ENCODE measurements at places on chromosomes 3 and 15.

DNA sequence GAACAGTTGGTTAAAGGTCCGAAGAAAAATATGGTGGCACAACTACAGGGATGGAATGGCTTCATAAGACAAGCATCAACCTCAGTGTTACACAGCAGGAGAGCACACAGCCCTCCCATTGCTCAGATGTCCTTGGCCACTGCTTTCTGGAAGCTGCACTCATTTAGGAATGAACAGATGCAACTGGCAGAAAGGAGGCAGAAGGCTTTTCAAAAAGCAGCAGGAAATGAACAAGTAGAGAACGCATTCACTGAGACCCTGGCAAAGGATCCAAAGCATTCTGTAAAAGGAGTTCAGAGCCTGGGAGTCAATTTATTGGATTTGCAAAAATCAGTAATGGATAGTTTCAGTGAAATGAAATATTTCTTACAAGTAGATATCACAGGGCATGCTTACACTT is 101.1 kb downstream of the PDZRN3 start:
- no peak for DNase-seq

GRCh38 chr15:94274745-94275144 is 43.4 kb downstream of the MCTP2 start:
- no peak for DNase-seq

DNA sequence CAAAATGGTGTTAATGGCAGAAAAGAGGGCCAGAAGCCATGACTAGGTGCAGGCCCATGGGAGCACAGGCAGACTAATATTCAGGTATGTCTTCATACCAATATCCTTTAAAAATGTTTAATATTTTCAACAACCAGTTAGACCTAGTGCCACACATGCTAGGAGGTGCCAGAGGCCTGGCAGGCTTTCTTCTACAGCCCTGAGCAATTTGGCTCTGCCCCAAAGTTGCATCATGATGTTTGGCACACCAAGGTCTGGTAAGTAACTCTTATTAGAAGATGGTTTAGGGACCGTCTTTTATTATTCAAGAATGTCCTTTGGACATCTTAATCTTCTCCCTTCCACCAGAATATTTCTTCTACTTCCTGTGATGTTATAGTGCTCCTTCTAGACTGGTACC is 34.8 kb downstream of the MITF start:
- no peak for DNase-seq

GRCh38 chr15:74964794-74965193 is 8.2 kb upstream of the RPP25 start:
- DNase-seq: no peak

- DNase-seq: no peak
These were observed 173.3 kb upstream of the GOLIM4 start for GRCh38 chr3:168269001-168269400.

DNA sequence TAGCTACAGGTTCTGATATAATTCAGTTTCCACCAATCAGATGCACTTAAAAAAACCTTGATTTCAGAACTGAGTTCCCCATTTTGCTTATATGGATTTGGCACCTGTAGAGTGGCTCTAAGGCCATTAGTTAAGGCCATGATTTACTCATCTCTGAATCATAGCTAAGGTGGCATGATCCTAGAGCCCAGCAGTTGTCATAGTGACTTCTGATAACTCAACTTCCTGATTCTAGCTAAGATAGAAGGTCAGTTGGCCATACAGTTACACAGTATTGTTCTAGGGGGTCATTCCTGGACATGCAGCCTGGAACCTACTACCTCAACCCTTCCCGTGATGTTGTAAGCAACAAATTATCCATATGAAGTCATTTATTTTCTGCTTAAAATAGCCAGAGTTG is 15.9 kb upstream of the TMEM87A start:
- DNase-seq: no peak

DNA sequence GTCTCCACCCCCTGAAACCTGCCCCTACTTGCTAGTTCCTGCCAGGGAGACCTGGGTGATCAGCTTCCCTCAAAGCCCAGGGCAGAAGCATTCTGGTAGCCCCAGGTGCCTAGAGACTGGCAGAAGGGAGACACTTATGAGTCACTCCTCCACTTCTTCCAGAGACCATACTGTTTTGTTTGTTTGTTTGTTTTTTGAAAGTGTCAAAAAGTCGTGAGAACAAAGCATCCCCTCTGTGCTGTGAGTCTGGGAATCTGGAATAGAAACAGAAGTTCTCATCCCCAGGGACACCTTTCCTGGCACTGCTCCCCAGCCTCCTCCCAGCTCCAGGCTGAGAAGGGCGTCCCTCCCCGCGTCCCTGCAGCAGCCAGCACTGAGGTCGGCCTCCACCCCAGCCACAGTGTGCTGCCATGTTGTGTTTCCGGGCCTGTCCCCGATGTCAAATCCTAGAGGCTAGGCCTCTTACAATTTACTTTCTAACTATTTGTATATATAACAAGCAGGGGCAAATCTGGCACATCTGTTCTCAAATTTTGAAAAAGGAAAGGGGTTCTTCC is 573.0 kb downstream of the RBMS3 start:
- no peak for DNase-seq

DNA sequence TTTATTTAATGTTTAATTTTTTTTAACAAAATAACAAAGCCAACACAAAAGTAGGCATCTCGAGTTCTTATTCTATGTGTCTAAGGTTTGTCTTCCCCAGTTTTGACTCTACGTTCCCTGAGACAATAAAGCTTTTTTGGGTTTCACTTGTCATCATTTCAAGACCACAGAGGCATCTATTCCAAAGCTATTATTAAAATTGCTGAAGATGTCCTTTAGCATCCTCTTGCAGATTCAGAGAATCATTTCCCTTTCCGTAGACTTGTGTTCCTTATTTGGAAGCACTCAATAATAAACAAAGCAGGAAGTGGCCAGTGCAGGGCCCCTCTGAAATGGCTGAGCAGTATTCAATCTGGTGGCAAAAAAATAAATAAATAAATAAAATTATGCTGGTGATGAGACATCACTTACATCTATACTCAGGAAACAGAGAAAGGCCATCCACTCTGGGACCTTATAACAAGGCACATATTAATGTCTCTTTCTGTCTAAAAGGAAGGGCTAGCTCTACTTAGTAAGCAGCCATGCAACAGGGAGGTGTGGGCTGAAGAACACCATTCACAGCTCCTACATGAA is 362.3 kb downstream of the WDR72 start:
- no peak for DNase-seq

DNA sequence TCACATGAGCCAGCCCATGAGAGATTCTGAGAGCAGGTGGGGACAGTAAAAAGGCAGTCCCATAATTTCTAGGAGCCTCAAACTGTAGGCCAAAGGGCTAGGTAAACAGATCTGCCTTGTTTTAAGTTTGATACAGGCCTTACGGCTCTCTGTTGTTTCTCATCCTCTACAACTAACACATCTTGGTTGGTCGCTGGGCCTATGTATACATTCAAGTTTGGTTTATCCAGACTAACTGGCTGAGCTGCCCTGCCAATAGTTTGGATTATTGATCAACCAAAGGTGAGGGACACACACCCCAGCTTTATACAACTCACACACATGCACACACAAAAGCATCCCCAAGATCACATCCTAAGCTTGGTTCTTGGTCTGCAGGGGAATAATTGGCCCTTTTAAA is 3.0 kb downstream of the SIAH2 start:
- no peak for DNase-seq

- no peak for DNase-seq
These were observed 209.7 kb upstream of the RARB start for GRCh38 chr3:25218362-25218761.

- no peak for DNase-seq
These were observed 8.9 kb downstream of the ABHD17C start for GRCh38 chr15:80703965-80704364.

GRCh38 chr15:80785811-80786354 is 6.7 kb downstream of the CEMIP start:
- DNase-seq: no peak

- no peak for DNase-seq
These were observed 102.9 kb downstream of the PLCH1 start for GRCh38 chr3:155641956-155642355.

DNA sequence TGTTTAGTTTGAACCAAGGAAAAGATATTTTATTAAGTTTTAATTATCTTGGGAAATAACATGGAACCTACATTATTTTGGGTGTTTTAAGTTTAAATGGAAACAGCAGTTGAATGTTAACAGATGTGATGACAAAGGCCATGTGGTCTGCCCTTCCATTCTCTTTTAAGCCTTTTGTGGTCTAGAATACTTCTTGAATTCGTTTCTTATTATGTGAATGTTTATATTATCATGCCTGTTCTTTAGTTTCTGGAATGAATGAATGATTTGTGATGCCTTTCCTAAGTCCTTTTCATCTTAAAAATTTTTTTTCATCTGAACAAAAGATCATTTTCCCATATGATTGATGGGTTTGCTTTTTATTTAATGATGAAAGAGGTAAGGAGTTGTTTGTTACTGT is 44.6 kb downstream of the SNRK start:
- DNase-seq: no peak

DNA sequence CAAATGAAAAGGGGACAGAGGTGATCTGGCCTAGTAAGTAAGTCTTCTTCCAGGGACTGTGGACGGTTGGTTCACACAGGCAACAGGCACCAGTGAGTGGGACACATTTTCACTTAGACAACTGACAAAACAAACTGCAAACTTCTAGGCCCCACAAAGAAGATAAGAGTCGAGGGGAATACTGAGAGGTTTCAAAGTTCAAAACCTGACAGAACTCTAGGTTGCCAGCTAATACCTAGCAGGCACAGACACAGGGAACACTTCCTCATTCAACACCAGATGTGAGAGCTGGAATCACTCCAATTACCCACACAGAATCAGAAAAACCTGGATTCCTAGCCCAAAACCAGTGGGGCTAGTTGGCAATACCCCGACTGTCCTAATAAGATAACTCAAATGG is 621.7 kb downstream of the ZPLD1 start:
- DNase-seq: no peak

GRCh38 chr15:90869601-90870353 is 1.4 kb downstream of the FURIN start:
- DNase-seq: peak; percentile 85

DNA sequence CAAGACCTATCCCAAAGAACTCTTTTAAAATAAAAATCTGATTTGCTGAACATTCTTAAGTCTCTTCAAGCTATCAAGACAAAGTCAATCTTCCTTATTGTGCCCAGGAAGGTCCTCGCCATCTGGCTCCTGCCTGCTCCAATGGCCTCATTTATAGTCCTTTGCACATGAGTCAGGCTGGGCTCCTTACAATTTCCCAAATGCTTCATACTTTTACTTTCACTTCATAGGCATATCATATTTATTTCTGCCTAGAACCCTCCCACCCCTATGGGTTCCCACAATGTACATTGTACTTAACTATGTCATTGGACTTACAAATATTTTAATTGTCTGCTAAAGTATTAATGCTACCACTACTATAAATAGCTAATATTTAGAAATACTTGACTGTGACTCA is 9.1 kb downstream of the THRB start:
- DNase-seq: no peak

- DNase-seq: no peak
These were observed 13.0 kb upstream of the PHLDB2 start for GRCh38 chr3:111846039-111846438.

GRCh38 chr3:169699536-169700050 is 36.1 kb upstream of the MECOM start:
- DNase-seq: no peak

GRCh38 chr3:57983734-57984518 is 24.3 kb upstream of the FLNB start:
- DNase-seq: peak; percentile 46

GRCh38 chr3:171584100-171584499 is 123.9 kb upstream of the TNIK start:
- no peak for DNase-seq

DNA sequence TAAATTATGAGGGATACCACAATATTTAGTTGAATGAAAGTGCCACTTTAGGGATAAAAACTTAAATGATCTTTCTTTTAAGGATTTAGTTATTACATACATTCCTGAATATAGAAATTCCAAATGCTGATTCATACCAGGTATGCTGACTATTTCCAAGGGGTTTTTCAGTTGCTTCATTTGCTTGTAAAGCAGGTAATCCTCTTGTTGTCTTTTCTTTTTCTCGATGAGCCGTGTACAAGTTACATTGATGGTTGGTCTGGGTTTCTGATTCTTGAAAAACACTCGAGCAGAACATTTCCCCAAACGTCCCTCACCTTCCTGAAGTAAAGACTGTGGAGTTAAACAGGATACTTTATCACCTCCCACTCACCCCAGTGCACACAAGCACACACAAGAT is 21.7 kb downstream of the RARRES1 start:
- no peak for DNase-seq

DNA sequence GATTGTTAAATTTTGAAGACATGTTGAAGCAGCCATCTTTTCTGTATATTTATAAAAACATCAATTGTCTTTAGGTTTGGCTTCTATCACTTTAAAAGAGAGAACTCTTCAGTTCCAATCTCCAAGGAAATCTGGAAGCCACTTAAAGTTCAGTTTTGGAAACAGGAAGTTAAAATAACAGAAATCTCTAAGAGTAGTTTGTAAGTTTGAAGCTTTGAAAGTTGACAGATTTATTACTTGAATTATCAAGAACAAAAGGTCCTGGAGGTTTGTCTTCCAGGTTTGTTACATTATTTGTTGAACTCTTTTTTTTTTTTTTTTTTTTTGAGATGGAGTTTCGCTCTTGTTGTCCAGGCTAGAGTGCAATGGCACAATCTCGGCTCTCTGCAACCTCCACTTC is 30.0 kb downstream of the RNF111 start:
- no peak for DNase-seq

- no peak for DNase-seq
These were observed 16.4 kb upstream of the HCN4 start for GRCh38 chr15:73385205-73385604.

DNA sequence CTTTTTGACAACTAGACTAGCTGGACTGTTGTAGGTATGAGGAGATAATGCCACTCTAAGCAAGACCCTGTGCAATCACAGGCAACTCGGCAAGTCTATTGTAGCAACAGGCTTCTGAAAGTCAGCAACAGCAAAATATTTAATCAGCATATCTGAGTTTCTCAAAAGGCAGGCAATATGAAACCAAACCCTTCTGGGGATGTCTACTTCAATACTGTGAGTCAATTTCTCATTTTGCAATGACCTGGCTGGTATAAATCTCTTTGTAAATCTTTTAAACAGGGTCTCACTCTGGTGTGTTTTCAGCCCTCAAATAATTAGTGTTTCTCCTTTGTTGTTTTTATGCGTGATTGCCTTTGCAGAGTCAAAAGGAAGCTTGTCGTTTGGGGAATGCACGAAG is 1044.5 kb downstream of the NTRK3 start:
- DNase-seq: no peak

DNA sequence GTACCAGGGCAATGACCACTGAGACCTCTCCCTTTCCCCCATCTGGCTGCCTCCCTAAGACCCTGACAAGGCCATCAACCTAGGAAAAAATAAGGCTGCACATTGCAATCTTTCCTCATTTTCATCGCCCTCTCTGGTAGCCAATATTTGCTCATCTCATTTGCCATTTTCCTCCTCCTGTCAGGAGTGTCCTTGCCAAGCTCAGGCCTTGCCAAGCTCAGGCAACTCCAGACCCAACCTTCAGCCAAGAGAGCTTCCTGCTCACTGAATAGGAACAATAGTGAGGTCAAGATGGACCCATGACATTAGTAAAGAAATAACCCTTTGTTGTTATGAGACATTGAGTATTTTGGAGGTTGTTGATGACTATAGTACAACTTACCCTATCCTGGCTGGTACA is 380.3 kb downstream of the RSL24D1 start:
- no peak for DNase-seq

- DNase-seq: no peak
These were observed 513.0 kb downstream of the NTRK3 start for GRCh38 chr15:87743562-87743961.

GRCh38 chr3:179608931-179609720 is 4.5 kb downstream of the NDUFB5 start:
- DNase-seq: no peak

Data from activated CD4-positive, alpha-beta T cell treated with anti-CD3 and anti-CD28 coated beads, Interleukin-2, amount 50 U/mL, for 48 hours (primary cell).